Activated CD8-positive, alpha-beta memory T cell treated with anti-CD3 and anti-CD28 coated beads, Interleukin-2, amount 10 ng/mL, durations not matched to agents 7 days and 5 days (primary cell): ENCODE measurements at places on chromosomes 1 and 21.
A peak's percentile ranks its signal among the peaks of the same experiment; 100 is the strongest.

GRCh38 chr1:2212532-2213491, 15.3 kb upstream of the SKI start:
- no peaks in the 10 kb centered on the region for H3K36me3 ChIP-seq
- H3K27me3 ChIP-seq, result no peaks in the 10 kb centered on the region
- peak; percentile 81 for DNase-seq
- peak overlapping the region; percentile 49 for H3K27ac ChIP-seq

GRCh38 chr1:157842939-157843338, 1.3 kb upstream of the CD5L start:
- no peaks in the 10 kb centered on the region for H3K4me1 ChIP-seq
- no peak overlapping the region for H3K27ac ChIP-seq
- DNase-seq, result no peak
- no peak overlapping the region for H3K4me3 ChIP-seq
- H3K36me3 ChIP-seq, result no peaks in the 10 kb centered on the region

GRCh38 chr1:184020855-184021254, 16.7 kb downstream of the COLGALT2 start:
- no peak overlapping the region for H3K4me3 ChIP-seq
- no peak for DNase-seq
- H3K27ac ChIP-seq, result no peak overlapping the region
- H3K36me3 ChIP-seq, result no peaks in the 10 kb centered on the region

GRCh38 chr21:16993416-16994038, 519.3 kb upstream of the CXADR start:
- H3K36me3 ChIP-seq, result no peaks in the 10 kb centered on the region
- no peak overlapping the region for H3K4me3 ChIP-seq
- no peaks in the 10 kb centered on the region for H3K27me3 ChIP-seq
- H3K27ac ChIP-seq, result no peak overlapping the region
- no peaks in the 10 kb centered on the region for H3K4me1 ChIP-seq

DNA sequence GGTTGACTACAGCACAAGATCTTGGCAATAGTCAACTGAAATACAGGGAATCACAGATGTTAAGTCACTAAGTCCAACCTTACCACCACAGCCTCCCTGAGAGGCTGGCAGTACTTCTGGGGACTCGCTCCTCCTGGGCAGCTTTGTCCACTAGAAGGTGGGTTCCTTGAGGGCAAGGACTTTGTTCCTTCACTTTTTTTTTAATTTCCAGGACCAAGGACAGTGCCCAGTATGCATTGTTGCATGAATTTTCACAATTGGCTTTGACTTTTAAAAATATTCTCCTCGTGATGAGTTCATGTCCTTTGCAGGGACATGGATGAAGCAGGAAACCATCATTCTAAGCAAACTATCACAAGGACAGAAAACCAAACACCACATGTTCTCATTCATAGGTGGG, 96.7 kb upstream of the IGSF21 start:
- no peaks in the 10 kb centered on the region for H3K36me3 ChIP-seq
- DNase-seq, result no peak
- peaks cover 4% of the 10 kb centered on the region for H3K27me3 ChIP-seq
- no peak overlapping the region for H3K27ac ChIP-seq
- H3K4me1 ChIP-seq, result no peaks in the 10 kb centered on the region

DNA sequence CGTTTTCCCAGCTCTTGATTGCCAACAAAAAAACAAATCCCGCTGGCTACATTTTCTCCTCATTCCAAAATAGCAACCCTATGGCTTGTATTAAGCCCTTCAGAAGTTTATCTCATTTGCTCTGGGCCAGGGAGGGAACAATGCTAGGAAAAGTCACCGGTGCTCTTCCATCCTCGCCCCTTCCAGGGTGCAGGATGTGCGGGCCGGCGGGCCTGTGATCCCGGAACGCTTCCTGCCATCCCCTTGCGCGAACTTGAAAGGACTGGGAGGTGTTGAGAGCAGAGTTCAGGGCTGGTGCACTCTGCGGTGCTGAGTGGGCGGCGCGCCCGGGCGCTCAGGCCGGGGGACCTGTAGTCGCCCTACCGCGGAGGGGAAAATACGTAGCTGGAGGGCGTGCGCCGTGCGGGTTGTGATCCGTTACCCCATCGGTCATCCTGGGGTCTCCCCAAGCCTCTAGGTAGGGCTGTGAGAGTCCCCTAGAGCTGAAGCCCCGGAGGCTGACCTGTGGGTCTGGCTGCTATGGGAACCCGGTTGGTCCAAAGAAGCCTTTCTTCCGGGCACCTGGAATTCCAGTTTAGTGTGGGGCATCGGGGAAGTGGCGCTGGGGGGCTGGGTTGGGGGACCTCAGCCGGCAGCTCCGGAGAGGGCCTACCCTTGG, 13.1 kb downstream of the NR5A2 start:
- H3K4me1 ChIP-seq, result peaks cover 16% of the 10 kb centered on the region
- H3K4me3 ChIP-seq, result no peak overlapping the region
- no peak for DNase-seq
- H3K36me3 ChIP-seq, result no peaks in the 10 kb centered on the region

- H3K4me3 ChIP-seq, result no peak overlapping the region
- no peak for DNase-seq
- H3K27me3 ChIP-seq, result no peaks in the 10 kb centered on the region
- H3K4me1 ChIP-seq, result no peaks in the 10 kb centered on the region
These were observed 14.8 kb downstream of the MFSD2A start for GRCh38 chr1:39969531-39970270.

DNA sequence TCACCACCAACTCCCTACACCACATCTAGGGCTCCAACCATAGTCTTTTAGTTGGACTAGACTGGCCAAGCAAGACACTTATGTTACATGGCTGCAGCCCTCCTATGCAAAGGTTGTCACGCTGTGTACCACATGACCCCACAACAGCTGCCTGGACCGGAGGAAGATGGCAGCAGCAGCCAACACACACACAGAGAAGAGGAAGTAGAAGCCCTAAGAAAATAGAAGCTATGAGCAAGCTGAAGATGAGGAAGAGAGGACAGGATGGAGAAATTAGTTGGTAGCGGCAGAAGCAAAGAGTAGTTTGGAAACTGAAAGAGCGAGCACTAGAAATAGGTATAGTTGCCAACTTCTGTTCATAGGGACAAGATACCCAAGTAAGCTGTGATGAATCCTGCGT, 60.8 kb upstream of the RALGPS2 start:
- H3K27me3 ChIP-seq, result peaks cover 2% of the 10 kb centered on the region
- no peaks in the 10 kb centered on the region for H3K36me3 ChIP-seq
- no peak overlapping the region for H3K27ac ChIP-seq
- no peak overlapping the region for H3K4me3 ChIP-seq

DNA sequence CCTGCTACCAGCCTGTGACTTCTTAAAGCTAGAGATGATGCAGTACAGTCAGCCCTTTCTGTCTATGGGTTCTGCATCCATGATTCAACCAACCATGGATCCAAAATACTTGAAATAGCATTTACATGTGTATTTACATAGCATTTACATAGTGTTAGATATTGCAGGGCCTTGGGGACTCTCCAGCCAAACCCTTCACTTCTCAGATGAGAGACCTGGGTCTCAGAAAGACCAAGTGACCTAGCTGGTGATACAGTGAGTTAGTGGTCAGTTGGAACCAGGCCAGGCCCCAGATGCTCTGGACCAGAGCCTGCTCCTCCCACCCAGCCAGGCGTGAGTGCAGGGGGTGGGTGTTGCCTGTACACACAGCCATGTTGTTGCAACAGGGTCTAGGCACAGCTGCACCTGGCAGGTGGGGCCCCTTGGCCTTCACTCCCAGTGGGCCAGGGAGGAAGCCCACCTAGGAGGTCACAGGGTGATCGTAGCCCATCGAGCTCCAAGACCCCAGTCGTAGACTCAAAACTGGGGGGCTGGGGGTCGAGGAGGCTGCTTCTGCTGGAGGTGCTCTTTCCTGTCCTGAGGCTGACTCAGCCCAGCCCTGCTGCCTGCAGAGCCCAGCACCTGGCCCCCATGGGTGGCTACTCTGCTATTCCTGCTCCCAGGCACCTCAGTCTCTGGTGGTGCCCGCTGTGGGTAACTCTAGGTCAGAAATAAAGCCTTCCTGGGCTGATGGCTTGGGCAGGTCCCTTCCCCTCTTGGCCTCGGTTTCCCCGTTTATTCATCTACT, 7.7 kb downstream of the TMEM61 start:
- no peak overlapping the region for H3K27ac ChIP-seq
- H3K27me3 ChIP-seq, result peaks cover 18% of the 10 kb centered on the region
- DNase-seq, result no peak
- no peak overlapping the region for H3K4me3 ChIP-seq
- H3K36me3 ChIP-seq, result no peaks in the 10 kb centered on the region
- H3K4me1 ChIP-seq, result peaks cover 7% of the 10 kb centered on the region
